ENCODE measurements at places on chromosomes 3 and 15. TPM values are rescaled to one million over a fixed set of nuclear protein-coding genes. Genes with fewer than 3 reads are reported as not detected.
A peak's percentile ranks its signal among the peaks of the same experiment; 100 is the strongest.

DNA sequence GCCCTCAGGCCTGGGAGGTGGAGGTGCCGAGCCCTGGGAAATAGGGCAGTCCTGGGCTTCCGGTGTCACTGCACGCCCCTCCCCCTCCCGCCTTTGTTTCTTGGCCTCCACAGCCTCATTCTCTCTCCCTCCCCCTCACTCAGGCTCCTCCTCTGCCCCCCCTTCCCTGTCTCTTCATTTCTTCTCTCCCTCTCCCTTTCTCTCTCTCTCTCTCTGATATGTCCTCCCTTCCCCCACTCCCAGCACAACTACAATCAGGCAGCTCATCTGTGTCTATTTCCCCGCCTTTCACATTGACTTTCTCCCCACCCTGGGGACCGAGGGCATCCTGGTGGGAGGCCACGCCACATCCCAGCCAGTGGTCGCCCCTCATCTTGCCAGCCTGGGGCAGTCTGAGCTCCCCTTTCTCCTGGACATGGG is 40.2 kb downstream of the IDH2 start:
- DNase-seq: peak; percentile 77

Gene TAMM41
- 22.5 TPM for polyA plus RNA-seq

Gene PTPRG
- polyA plus RNA-seq: 23.3 TPM

- no peak for DNase-seq
Observed at GRCh38 chr3:171228240-171228639, 201.7 kb upstream of the SLC2A2 start.

- DNase-seq: peak; percentile 83
Observed at GRCh38 chr3:136818769-136819391, at the start of gene SLC35G2. SLC35G2 (plus strand) TSS chr3:136819126; CDS start chr3:136854461, 35,335 bp downstream.

DNA sequence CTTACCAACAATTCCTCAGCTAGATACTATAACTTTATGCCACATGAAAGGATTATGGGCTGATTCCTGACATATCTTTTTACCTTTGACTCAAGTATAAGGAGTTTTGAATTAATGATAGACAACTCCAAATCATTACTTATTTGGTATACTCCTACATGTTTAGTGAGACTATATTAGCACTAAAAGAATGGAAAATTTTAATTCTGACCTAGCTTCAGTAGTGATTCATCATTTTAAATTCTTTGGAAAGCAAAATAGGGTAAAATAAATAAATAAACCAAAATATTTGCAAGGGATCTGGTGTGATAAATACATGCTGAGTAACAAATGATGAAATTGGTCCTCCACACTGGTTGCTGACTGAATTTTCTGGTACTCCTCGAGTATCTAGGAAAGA is 42.3 kb upstream of the VGLL3 start:
- DNase-seq: no peak

Gene OIP5
- 41.7 TPM for polyA plus RNA-seq

Gene TIMP4
- polyA plus RNA-seq: 5.1 TPM

GRCh38 chr3:184361932-184362667 is 590 bp downstream of the POLR2H start:
- DNase-seq: peak; percentile 70

DNA sequence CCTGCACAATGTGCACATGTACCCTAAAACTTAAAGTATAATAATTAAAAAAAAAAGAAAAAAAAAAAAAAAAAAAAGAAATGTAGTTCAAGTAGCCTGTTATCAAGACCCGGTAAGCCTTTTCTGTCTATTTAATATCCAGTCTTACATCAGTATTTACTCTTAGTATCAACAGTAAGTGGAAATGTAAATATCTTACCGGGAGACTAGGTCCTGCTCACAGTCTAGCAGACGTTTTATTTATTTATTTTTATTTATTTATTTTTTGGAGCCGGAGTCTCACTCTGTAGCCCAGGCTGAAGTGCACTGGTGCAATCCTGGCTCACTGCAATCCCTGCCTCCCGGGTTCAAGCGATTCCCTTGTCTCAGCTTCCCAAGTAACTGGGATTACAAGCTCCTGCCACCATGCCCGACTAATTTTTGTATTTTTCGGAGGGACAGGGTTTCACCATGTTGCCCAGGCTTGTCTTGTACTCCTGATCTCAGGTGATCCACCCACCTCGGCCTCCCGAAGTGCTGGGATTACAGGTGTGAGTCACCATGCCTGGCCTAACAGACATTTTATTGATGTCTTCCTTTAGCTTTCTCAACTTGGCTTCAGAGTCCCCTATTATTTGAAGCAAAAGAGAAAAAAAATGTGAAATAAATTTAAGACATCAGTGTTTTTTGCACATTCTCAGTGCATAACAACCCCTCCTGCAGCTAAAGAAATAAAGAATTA is 19.9 kb downstream of the C2CD4B start:
- DNase-seq: no peak

- no peak for DNase-seq
Observed at GRCh38 chr3:127495821-127496655, 94.5 kb downstream of the TPRA1 start.

DNA sequence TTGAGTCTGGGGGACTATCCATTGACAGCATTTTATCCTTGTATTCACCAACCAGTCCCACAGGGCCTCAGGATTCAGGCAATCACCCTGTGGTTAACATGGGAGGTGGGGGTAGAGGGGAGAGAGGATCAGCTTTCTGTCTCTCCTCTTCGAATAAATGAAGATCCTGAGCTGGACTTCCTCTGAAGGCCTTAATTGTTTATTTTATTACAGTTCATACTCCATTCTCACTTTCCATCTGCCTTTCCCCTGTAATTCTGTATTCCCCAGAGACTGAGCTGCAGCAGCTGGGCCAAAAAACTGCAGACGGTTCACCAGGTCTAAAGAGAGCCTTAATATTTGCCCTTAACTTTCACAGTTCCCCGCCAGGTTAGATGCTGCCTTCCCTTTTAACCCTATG is 11.9 kb downstream of the TAGLN3 start:
- no peak for DNase-seq

DNA sequence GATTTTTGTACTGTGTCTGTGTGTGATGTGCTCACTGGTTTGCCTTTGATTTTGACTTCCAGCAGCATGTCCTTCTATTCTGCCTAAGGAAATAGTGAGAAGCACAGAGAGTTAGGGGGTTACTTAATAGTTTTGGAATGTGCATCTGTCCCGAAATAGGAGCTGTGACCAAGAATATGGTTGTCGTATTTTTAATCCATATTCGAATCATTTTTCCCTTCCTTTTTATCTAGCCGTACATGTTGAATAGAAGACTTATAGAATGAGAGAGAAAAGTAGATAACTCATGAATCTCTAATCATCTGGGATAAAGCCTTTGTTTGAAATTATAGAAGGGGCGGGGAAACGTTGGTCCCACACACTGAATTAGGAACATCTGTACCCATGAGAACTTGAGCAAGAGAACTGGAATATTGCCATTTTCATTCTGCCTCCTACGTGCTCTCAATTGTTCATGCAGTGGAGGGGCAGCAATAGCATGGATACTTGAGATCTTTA is 23.6 kb downstream of the CRTC3 start:
- no peak for DNase-seq

GRCh38 chr15:44550734-44551133 is 13.8 kb downstream of the EIF3J start:
- no peak for DNase-seq

DNA sequence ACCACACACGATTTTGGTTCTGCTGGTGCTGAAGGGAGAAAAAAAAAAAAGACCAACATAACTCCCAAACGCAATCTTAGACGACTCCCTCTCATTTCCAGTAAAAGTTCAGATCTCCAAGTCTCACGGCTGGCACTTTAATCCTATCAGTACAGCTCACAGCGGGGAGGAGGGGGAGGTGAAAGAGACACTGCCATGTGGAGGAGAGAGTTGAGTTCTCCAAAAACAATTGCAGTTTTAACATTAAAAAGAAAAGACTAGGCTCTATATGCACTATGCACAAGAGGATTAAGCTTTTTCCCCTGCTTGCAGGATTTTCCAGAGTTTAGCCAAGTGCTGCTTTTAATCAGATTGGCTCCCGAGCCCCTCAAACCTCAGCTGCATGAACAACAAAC is 16.8 kb downstream of the BMF start:
- DNase-seq: no peak

DNA sequence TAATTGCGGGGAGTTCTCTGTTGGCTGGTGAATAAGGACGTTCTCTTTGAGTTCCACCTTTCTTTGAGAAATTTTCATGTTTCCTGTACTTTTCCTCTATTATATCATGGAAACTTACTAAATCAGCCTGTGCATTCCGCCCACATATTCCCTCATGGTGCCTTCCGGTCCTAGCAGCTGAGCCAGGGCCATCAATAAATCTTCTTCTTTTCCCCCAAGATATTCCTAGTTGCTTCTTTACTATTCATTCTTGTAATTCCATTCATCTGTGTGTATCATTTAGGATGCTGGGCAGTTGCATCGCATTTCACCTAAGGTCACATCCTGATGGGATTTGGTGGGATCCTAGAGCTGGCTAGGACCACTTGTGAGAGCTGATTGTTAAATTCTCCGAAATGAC is 139.2 kb downstream of the RBMS3 start:
- no peak for DNase-seq

DNA sequence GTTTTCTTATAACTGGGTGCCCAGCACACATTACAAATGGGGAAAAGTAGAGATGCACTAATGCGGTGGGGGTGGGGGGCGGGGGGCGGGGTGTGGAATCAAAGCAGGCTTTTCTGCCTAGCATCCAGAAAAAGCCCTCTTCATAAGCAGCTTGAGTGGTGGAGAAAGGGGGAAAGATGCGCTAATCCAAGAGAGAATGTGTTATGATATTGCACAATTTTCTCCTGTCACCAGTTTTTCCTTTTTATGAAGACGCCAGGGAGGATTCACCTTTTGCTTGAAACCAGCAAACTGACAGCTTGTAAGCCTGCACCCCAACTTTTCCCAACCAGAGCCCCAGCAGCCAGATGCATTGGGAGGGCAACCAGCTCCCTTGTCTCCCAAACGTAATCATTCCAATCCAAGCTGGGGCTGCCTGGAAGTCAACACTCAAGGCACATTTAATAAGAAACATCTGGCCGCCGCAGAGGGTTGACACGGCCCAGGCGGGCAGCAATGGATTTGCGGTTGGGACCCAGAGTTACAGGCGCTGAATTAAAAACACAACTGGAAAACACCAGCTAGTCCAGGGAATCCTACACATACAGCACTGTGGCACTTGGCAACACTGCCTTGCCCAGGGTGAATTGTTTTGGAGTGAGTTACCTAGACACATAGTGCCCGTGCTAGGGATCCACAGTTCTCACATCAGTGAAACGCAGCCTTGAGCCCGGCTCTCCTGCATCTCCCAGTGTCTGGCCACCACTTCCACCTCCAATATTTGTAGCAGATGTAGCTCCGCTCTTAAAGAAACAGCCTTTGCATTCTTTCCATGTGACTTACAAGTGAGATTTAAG is 218.5 kb upstream of the PRICKLE2 start:
- DNase-seq: no peak

DNA sequence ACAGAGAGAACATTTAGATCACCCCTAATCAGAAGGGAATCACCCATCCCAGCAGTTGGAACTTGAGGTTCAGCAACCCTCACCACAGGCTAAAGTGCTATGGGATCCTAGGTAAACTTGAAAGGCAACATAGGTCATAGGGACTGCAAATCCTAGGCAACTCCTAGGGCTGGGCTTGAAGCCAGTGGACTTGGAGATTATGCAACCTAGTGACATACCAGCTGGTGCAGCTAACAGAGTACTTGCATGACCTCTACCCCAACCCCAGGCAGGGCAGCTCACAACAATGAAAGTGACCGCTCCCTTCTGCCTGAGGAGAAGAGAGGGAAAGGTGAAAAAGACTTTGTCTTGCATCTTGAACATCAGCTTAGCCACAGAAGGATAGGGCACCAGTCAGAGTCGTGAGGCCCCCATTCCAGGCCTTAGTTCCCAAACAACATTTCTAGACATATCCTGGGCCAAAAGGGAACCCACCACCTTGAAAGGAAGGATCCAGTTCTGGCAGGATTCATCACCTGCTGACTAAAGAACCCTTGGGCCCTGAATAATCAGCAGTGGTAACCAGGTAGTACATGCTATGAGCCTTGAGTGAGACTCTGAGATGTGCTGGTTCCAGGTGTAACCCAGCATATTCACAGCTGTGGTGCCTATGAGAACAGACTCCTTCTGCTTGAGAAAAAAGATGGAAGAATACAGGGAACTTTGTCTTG is 37.6 kb upstream of the FBN1 start:
- DNase-seq: no peak

DNA sequence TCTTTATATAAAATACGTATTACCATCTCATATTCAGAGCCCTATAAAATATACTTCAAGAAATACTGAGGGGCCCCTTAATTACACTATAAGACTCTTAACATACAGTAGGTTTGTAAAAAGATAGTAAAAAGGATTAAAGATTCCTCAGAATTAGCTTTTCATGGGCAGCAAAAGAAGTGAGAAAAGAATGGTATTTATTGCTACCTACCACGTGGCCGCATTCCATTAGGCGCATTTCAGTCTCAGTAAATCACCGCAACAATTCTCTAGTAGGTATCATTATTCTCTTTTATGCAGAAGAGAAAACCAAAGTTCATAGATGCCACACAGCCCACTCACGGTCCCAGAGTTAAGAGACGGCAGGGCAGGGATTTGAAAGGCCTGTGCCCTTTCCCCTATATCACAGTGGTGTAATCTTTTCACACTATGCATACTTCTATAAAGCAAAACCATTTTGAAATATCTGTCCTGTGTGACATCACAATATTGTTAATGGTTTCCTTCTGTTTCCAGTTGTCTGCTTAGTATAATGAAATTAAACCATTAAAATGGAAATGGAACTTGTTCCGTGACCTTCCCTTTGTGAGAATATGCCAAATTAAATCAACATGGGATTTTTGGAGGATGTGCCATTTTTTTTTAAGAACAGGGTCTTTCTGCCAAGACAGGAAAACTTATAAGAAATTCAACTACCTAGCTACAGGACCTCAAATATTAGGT is 1072.2 kb downstream of the FHIT start:
- DNase-seq: no peak

Gene KCNMB2
- polyA plus RNA-seq: not detected

Gene PRRT3
- polyA plus RNA-seq: 10.0 TPM

- peak; percentile 79 for DNase-seq
Observed at GRCh38 chr15:78909791-78910228, 35.0 kb downstream of the CTSH start.

DNA sequence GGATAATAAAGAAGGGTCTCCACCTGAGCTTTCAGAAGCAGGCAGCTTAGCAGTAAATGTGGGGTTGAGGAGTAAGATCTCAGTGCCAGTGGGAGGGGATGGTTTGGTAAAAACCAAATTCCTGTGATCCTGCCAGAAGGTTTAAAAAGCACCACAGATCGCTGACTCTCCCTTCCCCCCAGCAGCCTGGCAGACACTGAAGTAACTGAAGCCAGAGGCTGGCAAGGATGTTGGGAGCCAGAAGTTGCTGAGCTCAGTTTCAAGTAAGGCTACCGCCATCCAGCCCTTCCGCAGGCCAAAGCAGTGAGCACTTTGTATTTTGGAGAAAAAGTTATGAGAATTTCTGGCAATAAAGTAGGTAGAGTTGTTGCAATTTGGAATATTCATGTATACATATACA is 246.4 kb downstream of the ZNF621 start:
- no peak for DNase-seq

DNA sequence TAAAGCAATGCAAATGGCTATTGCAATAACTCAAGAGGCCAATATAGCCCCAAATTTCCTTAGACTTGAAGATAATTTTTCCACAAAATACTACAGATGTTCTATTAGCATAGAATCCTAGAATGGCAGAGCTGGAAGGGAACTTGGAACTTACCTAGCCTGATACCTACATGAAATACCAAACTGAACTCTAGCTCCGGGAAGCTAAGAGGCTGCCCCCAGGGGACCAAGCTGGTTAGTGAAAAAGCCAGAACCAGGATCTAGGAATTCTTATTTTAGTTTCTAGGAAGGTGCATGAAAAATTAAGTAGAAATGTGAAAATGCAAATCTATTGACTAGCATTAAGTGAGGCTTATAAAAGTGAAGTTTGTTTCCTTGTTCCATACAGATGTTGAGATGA is 256.0 kb upstream of the CBLB start:
- DNase-seq: no peak

Gene UROC1
- polyA plus RNA-seq: 0.09 TPM

Gene BLM
- 15.2 TPM for polyA plus RNA-seq
